T-helper 17 cell (primary cell): ENCODE measurements at places on chromosomes 16 and 17. TPM values are rescaled to one million over a fixed set of nuclear protein-coding genes. Genes with fewer than 3 reads are reported as not detected.

- H3K27ac ChIP-seq = no peak within 1 kb of the TSS
- H3K4me3 ChIP-seq = peak within 1 kb of the TSS; percentile 91
- no peak for DNase-seq
- peaks cover 8% of the 10 kb centered on the region for H3K36me3 ChIP-seq
- H3K27me3 ChIP-seq = peaks cover 54% of the 10 kb centered on the region
These were observed at the start of gene MT3 for GRCh38 chr16:56589141-56590039. TSS of gene MT3 (plus strand) at chr16:56589528. CDS start at chr16:56589591, 63 bp downstream.

DNA sequence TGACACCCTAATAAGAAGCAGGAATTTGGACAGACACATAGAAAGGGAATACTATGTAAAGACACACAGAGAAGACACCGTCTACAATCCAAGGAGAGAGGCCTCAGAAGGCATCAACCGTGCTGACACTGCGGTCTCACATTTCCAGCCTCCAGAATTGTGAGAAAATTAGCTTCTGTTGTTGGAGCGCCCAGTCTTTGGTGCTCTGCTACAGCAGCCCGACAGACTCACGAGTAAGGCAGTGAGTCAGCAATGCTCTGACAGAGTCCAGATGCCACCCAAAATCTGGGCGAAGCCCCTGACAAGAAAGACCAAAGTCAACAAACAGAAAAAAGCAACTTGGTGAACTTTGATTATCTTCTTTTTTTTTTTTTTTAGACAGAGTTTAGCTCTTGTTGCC lies 32.5 kb upstream of the RAI1 start:
- H3K27me3 ChIP-seq = peaks cover 9% of the 10 kb centered on the region
- no peak overlapping the region for H3K4me3 ChIP-seq
- H3K36me3 ChIP-seq = no peaks in the 10 kb centered on the region
- no peak for DNase-seq
- H3K27ac ChIP-seq = no peak overlapping the region

DNA sequence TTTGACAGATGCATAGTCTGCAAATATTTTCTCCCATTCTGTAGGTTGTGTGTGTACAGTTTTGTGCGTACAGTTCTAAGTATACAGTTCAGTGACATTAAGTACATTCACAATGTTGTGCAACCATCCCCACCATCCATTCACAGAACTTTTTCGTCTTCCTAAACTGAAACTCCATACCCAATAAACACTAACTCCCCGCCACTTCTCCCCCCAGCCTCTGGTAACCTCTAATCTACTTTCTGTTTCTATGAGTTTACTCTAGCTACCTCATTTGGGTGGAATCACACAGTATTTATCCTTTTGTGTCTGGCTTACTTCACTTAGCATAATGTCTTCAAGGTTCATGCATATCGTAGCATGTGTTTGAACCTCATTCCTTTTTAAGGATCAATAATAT lies 14.3 kb downstream of the PIK3R5 start:
- H3K27ac ChIP-seq = peak overlapping the region; percentile 99
- no peaks in the 10 kb centered on the region for H3K27me3 ChIP-seq
- H3K36me3 ChIP-seq = peaks cover 24% of the 10 kb centered on the region
- DNase-seq = no peak
- no peak overlapping the region for H3K4me3 ChIP-seq

DNA sequence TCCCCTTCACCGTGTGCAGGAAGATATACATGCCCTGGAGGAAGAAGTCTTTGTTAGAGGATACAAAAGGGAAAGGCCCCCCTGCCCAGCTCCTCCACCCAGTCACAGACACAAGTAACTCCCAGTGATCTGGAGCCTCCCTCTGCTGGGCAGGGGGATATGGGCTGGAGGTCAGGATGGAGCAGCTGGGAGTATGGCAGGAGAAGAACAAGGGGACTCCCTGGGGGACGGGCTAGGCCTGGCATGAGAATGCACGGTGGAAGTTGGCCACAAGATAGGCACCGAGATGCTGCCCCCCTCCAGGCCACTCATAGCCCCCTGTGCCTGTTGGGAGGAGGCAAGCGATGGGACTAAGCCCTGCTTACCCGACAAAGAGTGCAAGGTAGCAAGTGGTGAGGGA lies 4.2 kb downstream of the ORMDL3 start:
- no peaks in the 10 kb centered on the region for H3K27me3 ChIP-seq
- H3K27ac ChIP-seq = peak overlapping the region; percentile 97
- H3K4me1 ChIP-seq = peaks cover 55% of the 10 kb centered on the region
- no peak for DNase-seq
- H3K4me3 ChIP-seq = peak overlapping the region; percentile 70
- peaks cover 7% of the 10 kb centered on the region for H3K36me3 ChIP-seq

DNA sequence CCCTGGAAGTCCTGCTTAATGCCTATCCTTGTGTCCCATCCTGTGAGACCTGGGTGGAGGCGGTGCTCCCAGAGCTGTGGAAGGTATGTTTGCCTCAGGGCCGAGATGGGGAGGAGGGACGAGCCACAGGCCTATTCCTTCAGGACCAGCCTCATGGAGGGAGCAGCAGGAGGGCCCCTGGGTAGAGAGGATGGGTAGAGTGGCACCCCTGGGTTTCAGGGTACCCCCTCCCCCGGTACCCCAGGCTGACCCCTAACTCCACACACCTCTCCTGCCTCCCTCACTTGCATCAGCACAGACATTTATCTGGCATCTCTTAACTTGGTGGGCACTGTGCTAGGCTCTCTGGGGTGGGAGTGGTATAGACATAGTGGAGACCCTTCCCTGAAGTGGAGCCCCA lies 7.1 kb downstream of the ASB16 start:
- DNase-seq = no peak
- no peak overlapping the region for H3K27ac ChIP-seq
- H3K4me1 ChIP-seq = peaks cover 11% of the 10 kb centered on the region
- H3K4me3 ChIP-seq = no peak overlapping the region
- no peaks in the 10 kb centered on the region for H3K27me3 ChIP-seq
- no peaks in the 10 kb centered on the region for H3K36me3 ChIP-seq

- H3K36me3 ChIP-seq = no peaks in the 10 kb centered on the region
- H3K27ac ChIP-seq = no peak overlapping the region
These were observed 124.2 kb upstream of the N4BP1 start for GRCh38 chr16:48734220-48734619.

GRCh38 chr17:61097781-61098180 lies 301.9 kb upstream of the TBX2 start:
- DNase-seq = no peak
- H3K4me3 ChIP-seq = no peak overlapping the region
- no peaks in the 10 kb centered on the region for H3K27me3 ChIP-seq

GRCh38 chr17:14744761-14745473 lies 444.0 kb downstream of the HS3ST3B1 start:
- peaks cover 10% of the 10 kb centered on the region for H3K27me3 ChIP-seq
- no peak overlapping the region for H3K27ac ChIP-seq
- no peaks in the 10 kb centered on the region for H3K4me1 ChIP-seq

DNA sequence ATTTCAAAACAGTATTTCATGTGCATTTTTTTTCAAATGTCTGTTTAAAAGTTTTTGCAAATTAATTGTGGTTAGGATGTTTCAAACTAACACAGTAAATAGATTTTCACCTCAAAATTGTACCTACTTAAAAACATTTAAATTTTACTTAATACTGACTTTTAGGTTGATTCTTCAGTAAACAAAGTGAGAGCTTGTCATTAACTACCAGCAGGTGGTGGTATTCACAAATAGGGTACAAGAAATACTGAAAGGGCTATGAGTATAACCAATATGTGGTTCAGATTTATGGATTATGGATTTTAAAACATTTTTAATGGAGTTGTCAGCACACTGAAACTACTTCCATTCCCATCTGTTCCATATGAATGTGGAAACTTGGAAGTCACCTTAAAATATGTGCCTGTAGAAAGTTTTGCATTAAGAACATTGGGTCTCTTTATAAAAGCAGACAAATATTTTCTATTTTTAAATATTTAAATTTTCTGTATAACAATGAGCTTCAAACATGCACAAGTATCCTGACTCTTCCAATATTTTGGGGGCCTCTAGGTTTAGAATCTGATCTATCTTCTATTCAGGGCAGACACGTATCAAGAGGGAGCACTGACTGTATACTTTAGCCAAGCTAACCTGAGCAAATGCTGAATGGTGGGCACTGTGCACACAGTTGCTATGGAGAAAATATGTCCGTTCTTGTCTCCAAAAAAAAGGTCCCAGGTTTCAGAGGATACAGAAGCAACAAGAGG lies 155.6 kb downstream of the SNX11 start:
- no peak overlapping the region for H3K4me3 ChIP-seq
- DNase-seq = no peak
- no peaks in the 10 kb centered on the region for H3K36me3 ChIP-seq
- no peaks in the 10 kb centered on the region for H3K27me3 ChIP-seq
- peak overlapping the region; percentile 86 for H3K27ac ChIP-seq

DNA sequence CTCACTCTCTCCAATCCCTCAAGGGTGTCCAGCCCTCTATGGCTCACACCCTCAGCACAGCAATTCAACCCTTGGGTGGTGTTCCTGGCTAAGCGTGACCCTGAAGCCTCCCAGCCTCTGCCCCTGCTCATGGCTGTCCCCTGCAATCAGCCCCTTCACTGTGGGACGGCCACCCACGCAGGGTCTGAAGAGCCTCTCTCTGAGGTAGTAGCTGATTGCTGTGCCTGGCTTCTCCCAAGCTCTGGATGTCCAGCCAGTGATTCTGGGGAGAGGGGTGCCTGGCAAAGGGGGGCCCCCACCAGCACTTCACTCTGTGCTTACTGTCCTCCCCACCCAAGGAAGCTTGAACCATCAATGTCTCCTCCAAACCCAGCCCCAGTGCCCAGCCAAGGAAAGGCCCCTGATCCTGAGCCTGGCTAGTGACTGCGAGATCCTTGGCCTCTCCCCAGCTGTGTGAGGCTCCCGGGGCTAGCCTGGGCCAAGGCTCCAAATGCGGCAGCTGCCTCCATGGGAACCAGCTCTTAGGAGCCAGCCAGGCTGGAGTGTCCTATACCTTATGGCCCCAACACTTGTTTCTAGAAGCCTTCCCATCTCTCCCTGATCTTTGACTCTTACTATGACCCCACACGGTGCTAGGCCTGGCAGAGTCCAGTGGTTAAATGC lies 9.9 kb downstream of the MTSS2 start:
- no peak overlapping the region for H3K4me3 ChIP-seq
- H3K27me3 ChIP-seq = no peaks in the 10 kb centered on the region
- no peak for DNase-seq
- peak overlapping the region; percentile 19 for H3K27ac ChIP-seq
- no peaks in the 10 kb centered on the region for H3K36me3 ChIP-seq
- H3K4me1 ChIP-seq = peaks cover 6% of the 10 kb centered on the region

- peaks cover 30% of the 10 kb centered on the region for H3K27me3 ChIP-seq
- H3K36me3 ChIP-seq = peaks cover 2% of the 10 kb centered on the region
- H3K4me1 ChIP-seq = peaks cover 3% of the 10 kb centered on the region
- no peak for DNase-seq
- H3K27ac ChIP-seq = no peak overlapping the region
These were observed 106.8 kb upstream of the SEC14L1 start for GRCh38 chr17:77033892-77034404.

DNA sequence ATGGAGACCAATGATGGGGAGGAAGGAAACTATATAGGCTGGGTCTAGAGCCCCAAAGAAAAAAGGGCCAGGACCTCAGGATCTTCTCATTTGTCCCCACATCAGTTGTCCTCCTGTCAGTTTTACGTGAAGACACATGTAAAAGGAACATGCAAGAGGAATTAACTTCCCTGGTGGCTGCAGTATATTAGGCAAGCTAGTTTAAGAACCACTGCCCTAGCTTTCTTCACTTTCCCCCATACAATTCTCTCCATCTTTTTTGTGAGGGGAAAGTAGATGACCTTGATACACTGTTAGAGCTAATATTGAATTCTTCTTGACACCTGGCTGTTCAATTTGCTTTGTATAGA lies 2.3 kb downstream of the MAP3K3 start:
- H3K4me1 ChIP-seq = peaks cover 34% of the 10 kb centered on the region
- no peaks in the 10 kb centered on the region for H3K27me3 ChIP-seq
- H3K27ac ChIP-seq = no peak overlapping the region
- H3K36me3 ChIP-seq = peaks cover 2% of the 10 kb centered on the region
- no peak for DNase-seq

DNA sequence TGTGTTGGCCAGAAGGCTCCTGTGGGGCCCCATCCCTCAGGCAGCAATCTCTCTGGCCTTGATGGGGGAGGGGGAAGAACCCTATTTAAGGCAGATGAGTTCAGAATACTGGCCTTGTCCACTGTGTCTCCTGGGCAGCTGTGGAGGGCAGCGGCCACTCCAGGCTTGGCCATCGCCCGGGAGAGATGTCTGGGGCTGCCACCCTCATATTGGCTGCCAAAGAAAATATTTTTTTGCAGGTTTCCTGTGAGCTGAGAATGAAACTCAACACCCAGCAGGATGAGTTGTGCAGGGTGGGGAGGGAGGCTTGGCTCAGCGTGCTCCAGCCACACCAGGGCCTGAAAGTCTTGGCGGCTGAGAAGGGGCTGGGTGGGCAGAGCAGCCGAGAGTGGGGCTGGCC lies 14.4 kb upstream of the TIMP2 start:
- H3K4me1 ChIP-seq = no peaks in the 10 kb centered on the region
- no peaks in the 10 kb centered on the region for H3K36me3 ChIP-seq
- peaks cover 6% of the 10 kb centered on the region for H3K27me3 ChIP-seq
- no peak overlapping the region for H3K4me3 ChIP-seq
- no peak overlapping the region for H3K27ac ChIP-seq

- no peaks in the 10 kb centered on the region for H3K27me3 ChIP-seq
- peak overlapping the region; percentile 78 for H3K4me3 ChIP-seq
- peak overlapping the region; percentile 85 for H3K27ac ChIP-seq
- DNase-seq = no peak
- H3K36me3 ChIP-seq = peaks cover 2% of the 10 kb centered on the region
These were observed 4.7 kb upstream of the PRR29 start for GRCh38 chr17:63993368-63993985.

DNA sequence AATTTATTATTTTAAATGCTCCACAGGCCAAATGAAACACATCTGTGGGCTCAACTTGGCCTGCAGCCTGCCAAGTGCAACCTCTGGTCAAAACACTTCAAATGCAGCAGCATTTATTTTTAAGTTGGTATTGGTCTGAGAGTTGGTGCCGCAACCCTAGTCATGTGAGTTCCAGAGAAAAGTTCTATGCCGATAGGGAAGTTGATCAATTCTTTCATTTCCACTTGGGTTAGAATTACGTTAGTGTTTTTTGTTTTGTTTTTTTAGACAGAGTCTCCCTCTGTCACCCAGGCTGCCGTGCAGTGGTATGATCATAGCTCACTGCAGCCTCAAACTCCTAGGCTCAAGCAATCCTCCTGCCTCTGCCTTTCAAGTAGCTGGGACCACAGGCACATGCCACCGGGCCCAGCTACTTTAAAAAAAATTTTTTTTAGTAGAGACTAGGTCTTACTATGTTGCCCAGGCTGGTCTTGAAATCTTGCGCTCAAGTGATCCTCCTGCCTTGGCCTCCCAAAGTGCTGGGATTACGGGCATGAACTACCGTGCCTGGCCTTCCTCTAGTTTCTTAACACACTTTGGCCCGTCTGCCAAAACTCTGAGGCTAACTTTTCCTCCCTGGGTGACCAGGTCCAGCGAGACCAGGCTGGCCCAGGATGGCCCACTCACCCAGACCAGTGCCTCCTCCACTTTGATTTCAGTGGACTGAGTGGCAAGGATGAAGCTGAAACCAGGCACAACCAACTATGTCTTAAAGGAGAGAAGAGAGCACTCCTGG lies 221.1 kb downstream of the MRTFB start:
- DNase-seq = no peak
- no peak overlapping the region for H3K4me3 ChIP-seq
- no peaks in the 10 kb centered on the region for H3K27me3 ChIP-seq
- H3K36me3 ChIP-seq = no peaks in the 10 kb centered on the region

ABCA10 gene
- total RNA-seq = 2.6 TPM

RNF157 gene
- total RNA-seq = 43.5 TPM

CTRB1 gene
- not detected for total RNA-seq

NPIPA7 gene
- total RNA-seq = 12.8 TPM

HBA1 gene
- 6.5 TPM for total RNA-seq

COPZ2 gene
- total RNA-seq = 1.0 TPM

GP1BA gene
- total RNA-seq = 1.6 TPM

PTGES3L gene
- 2.3 TPM for total RNA-seq

PRR11 gene
- 0.60 TPM for total RNA-seq

ABCC11 gene
- not detected for total RNA-seq
